Cardiac muscle cell (in vitro differentiated cells and primary cell): ENCODE measurements at places on chromosomes 7 and 10.
A peak's percentile ranks its signal among the peaks of the same experiment; 100 is the strongest.

DNA sequence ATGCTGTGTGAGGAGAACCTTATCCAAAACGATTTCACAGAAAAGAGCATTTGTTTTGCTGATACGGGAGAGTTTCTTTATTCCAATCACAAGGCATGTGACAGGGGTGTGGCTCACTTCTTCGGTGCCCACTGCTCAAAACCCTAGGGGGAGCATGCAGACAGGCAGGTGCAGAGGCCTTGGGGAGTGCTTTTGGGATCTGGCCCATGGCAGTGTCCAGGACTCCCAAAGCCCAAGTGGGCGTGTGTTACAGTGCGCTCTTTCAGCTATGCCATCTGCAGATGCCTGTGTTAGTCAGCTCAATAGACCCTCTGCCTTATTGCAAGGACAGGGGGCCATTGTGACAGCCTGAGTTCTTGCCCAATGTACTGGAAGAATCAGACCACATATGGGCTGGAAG, 94.8 kb downstream of the CSTF2T start:
- H3K27ac ChIP-seq: no peak overlapping the region
- H3K27me3 ChIP-seq: no peaks in the 10 kb centered on the region
- H3K36me3 ChIP-seq: no peaks in the 10 kb centered on the region
- H3K4me3 ChIP-seq: no peak overlapping the region
- no peak for DNase-seq
- H3K4me1 ChIP-seq: no peaks in the 10 kb centered on the region

- H3K4me1 ChIP-seq: peaks cover 44% of the 10 kb centered on the region
- no peaks in the 10 kb centered on the region for H3K36me3 ChIP-seq
- H3K4me3 ChIP-seq: no peak overlapping the region
- peak; percentile 49 for DNase-seq
Measured at GRCh38 chr7:137399827-137400823, 56.6 kb upstream of the PTN start.

GRCh38 chr7:108499566-108499965, 26.4 kb downstream of the PNPLA8 start:
- H3K4me1 ChIP-seq: no peaks in the 10 kb centered on the region
- no peak for DNase-seq
- no peak overlapping the region for H3K27ac ChIP-seq
- no peaks in the 10 kb centered on the region for H3K27me3 ChIP-seq
- H3K36me3 ChIP-seq: peaks cover 35% of the 10 kb centered on the region

GRCh38 chr10:128526791-128527375, 400.7 kb upstream of the MKI67 start:
- peak; percentile 62 for DNase-seq
- H3K27me3 ChIP-seq: no peaks in the 10 kb centered on the region
- H3K4me1 ChIP-seq: peaks cover 20% of the 10 kb centered on the region
- no peak overlapping the region for H3K27ac ChIP-seq
- H3K36me3 ChIP-seq: no peaks in the 10 kb centered on the region
- no peak overlapping the region for H3K4me3 ChIP-seq

GRCh38 chr10:106957823-106958588, 206.5 kb downstream of the SORCS1 start:
- peaks cover 31% of the 10 kb centered on the region for H3K4me1 ChIP-seq
- no peaks in the 10 kb centered on the region for H3K36me3 ChIP-seq
- H3K27me3 ChIP-seq: no peaks in the 10 kb centered on the region
- no peak overlapping the region for H3K4me3 ChIP-seq

DNA sequence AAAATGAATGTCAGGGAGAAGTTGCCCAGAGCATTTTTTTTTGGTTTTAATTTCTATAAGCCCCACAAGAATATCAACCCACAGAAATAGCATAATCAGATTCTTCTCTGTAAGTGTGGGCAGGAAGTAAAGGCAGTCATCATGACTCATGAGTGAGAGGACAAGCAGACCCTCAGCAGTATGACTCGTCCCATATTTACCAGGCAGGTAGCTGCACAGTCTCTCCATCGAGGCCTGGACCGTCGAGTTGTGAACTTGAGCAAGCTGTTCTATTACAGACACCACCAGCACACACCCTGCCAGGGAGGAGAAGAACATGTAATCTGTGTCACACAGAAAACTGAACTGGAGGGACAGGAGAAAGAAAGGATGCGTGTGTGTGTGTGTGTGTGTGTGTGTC, 37.8 kb downstream of the AOAH start:
- H3K27me3 ChIP-seq: no peaks in the 10 kb centered on the region
- no peaks in the 10 kb centered on the region for H3K36me3 ChIP-seq
- H3K27ac ChIP-seq: no peak overlapping the region

- peaks cover 18% of the 10 kb centered on the region for H3K4me1 ChIP-seq
- no peak for DNase-seq
- H3K36me3 ChIP-seq: no peaks in the 10 kb centered on the region
- H3K4me3 ChIP-seq: no peak overlapping the region
Measured at GRCh38 chr10:49094646-49095045, 20.7 kb downstream of the VSTM4 start.

- H3K36me3 ChIP-seq: peaks cover 33% of the 10 kb centered on the region
- no peak overlapping the region for H3K4me3 ChIP-seq
- DNase-seq: no peak
- no peaks in the 10 kb centered on the region for H3K4me1 ChIP-seq
Measured at GRCh38 chr7:100023526-100023925, 8.1 kb downstream of the ZKSCAN1 start.

GRCh38 chr10:42939237-42939636, 137.6 kb upstream of the RET start:
- H3K27me3 ChIP-seq: peaks cover 26% of the 10 kb centered on the region
- H3K27ac ChIP-seq: no peak overlapping the region
- H3K36me3 ChIP-seq: no peaks in the 10 kb centered on the region
- no peak overlapping the region for H3K4me3 ChIP-seq
- H3K4me1 ChIP-seq: no peaks in the 10 kb centered on the region

DNA sequence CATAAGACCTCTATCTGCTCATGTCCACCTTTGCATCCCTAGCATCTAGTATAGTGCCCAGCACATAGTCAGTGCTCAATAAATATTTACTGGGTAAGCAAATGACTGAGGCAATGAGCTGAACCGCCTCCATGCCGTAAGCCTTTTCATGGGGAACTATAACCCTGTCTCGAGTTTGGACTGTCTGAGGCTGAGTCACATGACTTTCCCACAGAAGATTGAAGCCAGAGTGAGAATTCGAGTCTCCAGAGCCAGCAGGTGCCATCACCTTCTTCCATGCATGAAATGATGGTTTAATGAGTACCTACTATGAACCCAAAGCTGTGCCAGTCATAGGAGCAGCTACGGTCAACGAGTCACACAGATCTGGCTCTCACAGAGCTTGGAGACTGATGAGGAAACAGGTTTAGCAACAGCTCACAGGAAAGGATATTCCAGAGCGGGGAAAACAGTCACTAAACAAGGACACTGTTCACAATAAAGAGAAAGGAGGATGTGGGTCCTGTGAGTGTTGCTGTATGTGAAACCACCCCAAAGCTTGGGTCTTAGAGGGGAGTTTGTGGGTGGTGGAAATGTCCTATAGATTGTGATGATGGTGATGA, 75.2 kb downstream of the TEX36 start:
- no peaks in the 10 kb centered on the region for H3K36me3 ChIP-seq
- H3K4me3 ChIP-seq: no peak overlapping the region
- no peak for DNase-seq
- H3K27me3 ChIP-seq: no peaks in the 10 kb centered on the region
- H3K4me1 ChIP-seq: no peaks in the 10 kb centered on the region

DNA sequence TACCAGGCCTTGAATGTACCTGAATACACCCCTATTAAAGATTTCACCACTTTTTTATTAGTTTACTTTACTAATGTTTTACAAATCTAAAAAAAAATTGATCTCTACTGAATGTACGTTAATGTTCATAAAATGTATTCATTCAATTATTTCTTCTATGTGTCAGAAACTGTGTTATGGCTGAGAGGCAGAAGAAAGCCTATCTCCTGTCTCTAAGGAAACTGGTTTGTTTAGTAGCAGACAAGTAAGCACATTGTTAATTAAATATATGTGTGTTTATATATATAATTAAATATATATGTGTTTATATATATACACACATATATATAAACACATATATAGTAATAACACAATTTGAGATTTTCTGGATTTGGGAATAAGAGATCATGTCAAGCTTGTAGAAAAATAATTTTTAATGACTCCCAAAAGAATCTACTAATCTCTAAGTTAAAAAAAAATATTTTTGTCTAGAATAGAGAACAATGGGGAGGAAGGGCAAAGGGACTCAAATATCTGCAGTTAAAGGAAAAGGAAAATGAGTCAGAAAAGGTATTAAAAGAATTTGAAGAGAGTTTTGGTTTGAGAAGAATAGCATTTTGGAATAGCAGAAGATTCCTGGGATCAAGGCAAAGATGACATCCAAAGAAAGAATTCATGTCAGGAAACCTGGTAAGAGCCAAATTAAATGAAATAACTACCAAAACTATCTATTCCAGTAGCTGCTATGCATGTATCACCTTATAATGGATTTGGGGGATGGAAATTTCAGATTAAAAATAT, 92.1 kb downstream of the CH25H start:
- H3K4me3 ChIP-seq: no peak overlapping the region
- DNase-seq: peak; percentile 16
- no peaks in the 10 kb centered on the region for H3K27me3 ChIP-seq
- no peaks in the 10 kb centered on the region for H3K36me3 ChIP-seq

DNA sequence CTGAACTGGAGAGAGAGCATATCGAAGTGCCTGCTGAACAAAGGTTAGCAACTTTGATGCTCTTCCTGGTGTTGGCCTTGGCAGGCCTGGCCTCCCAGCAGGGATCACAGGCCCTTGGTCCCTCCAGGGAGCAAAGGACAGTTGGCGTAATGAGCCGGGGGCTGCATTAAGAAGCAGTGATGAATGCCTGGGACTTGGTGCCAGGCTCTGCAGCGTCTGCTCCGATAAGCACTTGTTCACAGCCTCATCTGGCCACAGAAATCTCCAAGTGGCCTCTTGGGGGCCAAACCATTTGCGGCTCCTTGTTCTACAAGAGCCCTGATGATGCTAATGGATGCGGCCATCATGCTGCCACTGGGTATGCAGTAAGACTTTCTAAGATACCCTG, 31.8 kb downstream of the CRHR2 start:
- no peaks in the 10 kb centered on the region for H3K4me1 ChIP-seq
- DNase-seq: no peak

DNA sequence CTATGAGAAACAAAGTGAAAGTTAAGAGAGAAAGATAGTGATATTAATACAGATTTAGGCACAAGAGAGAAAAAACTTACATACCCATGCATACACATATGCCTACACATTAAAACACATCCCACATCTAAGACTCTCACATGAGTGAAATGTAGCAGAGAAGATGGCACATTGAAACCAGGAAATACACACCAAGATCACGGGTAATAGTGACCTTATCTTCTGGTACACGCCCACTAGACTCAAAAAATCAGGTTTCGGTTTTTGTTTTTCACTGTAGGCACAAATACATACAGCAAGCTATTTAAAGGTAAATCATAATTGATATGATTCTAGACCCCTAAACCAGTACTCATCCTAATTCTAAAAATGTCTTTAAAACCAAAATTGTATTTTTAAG, 225.2 kb upstream of the TAC1 start:
- no peak for DNase-seq
- no peaks in the 10 kb centered on the region for H3K27me3 ChIP-seq
- peaks cover 3% of the 10 kb centered on the region for H3K4me1 ChIP-seq
- H3K36me3 ChIP-seq: no peaks in the 10 kb centered on the region
